Activated CD4-positive, CD25-positive, alpha-beta regulatory T cell treated with anti-CD3 and anti-CD28 coated beads, Interleukin-2, amount 50 U/mL, for 16 hours (primary cell): ENCODE measurements at places on chromosomes 7 and 10.

GRCh38 chr7:108146070-108146842 is 16.1 kb upstream of the LAMB4 start:
- no peak for DNase-seq

- no peak for DNase-seq
Observed at GRCh38 chr10:78948621-78949030, 120.1 kb upstream of the ZMIZ1 start.

DNA sequence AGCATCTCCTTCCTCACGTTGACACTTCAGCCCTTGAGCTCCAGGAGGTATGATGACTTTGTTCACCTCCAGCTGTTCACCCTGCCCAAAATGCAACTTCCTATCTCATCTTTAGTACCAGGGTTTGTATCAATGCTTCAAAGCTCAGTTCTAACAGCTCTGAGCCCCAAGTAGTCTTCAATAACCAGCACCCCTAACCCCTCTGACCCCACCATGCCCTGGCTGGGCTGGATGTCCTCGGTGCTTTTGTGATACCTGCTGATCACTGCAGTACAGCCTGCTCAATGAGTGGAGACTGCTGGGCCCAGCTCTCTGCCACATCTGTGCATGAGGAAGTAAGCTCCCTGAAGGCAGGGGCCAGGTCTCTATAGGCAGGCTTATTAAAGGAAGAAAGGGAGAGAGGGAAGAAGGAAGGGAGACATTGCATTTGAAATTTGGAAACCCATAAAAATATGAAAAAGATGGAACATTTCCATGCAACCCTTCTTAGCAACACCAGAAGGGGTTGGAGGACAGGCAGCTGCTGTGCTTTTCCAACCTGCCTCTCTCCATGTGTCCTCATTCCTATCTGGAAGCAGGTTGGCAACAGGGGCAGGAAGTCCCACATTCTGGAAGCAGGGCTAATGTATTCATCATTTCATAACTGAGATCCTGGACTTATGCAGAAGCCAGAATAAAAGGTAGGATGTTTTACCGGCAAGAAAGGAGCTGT is 756.1 kb downstream of the GRID1 start:
- DNase-seq, result no peak

GRCh38 chr10:5625992-5626777 is 40.2 kb downstream of the ASB13 start:
- no peak for DNase-seq

DNA sequence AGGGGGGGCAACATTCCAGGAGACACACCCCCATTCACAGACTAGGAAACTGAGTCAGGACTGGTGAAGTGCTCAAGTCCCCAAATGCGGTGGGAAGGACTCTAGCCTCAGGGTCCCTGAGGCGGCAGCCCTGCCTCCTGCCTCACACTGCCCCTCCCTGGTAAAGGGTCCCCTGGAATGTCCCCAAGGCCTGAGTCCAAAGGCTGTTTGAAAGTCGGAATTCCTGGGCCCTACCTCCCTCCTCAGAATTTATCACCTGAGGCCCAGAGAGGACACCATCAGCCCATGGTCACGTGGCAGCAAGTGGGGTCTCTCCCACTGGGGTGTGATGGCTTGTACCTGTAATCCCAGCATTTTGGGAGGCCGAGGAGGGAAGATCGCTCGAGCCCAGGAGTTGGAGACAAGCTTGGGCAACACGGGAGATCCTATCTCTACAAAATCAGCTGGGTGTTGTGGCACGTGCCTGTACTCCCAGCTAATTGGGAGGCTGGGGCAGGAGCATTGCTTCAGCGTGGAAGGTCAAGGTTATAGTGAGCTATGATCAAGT is 110.3 kb upstream of the TNRC18 start:
- DNase-seq, result no peak

GRCh38 chr7:112982441-112983063 is 104.1 kb downstream of the GPR85 start:
- no peak for DNase-seq

GRCh38 chr10:3886191-3886590 is 101.2 kb upstream of the KLF6 start:
- DNase-seq, result no peak

DNA sequence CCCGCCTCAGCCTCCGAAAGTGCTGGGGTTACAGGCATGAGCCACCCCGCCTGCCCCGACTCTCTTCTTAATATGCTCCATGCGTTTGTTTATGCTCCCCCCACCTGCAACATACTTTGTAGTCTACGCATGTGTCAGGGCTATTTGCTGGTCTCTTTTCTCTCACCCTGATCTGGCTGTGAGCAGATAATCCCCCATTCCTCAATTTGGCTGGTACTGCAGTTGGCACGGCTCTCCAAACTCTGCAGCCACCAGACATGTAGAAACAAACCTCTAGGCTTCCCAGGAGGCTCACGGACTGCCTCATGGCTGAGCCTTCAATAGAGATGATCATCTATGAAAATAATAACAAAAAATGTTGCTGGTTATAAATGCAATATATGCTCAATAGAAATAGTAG is 540.3 kb upstream of the GALNT17 start:
- no peak for DNase-seq

DNA sequence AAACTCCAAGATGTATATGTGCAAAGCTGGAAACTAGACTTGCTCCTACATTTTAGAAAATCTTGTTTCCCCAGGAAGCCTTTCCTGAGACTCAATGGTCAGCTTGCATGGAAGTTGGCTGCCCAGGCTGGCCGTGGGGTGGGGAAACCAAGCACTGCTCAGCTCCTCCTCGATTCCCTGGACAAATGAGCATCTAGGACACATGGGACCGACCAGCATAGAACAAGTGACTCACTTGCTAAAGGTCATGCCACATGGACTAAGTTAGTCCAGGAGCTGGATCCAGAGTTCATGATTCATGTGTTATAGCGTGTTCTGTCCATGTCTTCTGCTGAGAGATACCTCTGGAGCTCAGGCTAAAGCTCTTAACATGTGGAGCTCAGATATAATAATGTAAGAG is 6.2 kb downstream of the FAM180A start:
- no peak for DNase-seq

DNA sequence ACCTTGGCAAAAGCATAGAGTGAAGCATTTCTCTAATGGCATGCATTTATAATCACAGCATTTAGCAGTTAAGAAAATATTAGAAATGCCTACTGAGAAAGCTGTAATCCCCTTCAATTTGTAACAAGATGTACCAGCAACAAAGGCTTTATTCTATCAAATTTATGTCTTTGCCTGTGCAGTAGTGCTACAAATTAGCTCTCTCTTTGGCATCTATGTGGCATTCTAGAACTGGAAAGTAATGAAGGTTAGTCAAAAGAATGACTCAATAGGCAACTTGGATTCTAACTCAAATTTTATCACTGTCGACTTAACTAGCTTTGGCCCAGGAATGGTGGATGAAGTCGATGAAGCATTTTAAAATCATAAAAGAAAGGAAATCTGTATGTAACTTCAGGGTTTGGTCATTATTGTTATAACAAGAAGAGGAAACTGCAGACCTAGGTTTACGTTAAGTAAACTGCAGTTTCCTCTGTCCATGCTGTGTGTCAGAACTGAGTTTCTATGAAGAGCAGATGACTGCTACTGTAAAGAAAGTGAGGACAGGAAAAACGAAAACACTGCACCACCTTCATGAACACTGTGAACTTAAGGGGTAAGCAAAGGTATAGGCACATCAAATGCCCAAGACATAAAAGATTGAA is 140.0 kb downstream of the RAPGEF5 start:
- no peak for DNase-seq

DNA sequence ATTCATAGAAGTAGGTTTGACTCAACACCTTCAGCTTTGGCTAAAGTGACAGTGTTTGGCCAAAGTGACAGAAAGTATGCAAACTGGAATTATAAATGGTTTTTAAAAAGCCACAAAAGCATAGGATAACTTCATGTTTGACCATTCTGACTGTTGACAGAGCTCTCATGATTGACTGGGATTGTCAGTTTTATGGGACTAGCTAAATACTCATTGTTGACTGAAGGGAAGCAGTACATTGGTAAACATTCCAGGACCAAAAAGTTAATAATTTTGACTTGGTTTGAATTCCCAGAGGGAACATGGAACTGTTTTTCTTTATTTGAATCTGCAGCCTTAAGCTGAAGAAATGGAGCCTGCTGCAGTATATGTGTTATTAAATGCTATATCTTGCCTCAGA is 84.6 kb upstream of the STEAP4 start:
- DNase-seq, result no peak

- no peak for DNase-seq
Observed at GRCh38 chr10:48495282-48496045, 109.4 kb downstream of the ARHGAP22 start.

GRCh38 chr10:12349629-12350166 is 351 bp downstream of the CAMK1D start:
- no peak for DNase-seq

DNA sequence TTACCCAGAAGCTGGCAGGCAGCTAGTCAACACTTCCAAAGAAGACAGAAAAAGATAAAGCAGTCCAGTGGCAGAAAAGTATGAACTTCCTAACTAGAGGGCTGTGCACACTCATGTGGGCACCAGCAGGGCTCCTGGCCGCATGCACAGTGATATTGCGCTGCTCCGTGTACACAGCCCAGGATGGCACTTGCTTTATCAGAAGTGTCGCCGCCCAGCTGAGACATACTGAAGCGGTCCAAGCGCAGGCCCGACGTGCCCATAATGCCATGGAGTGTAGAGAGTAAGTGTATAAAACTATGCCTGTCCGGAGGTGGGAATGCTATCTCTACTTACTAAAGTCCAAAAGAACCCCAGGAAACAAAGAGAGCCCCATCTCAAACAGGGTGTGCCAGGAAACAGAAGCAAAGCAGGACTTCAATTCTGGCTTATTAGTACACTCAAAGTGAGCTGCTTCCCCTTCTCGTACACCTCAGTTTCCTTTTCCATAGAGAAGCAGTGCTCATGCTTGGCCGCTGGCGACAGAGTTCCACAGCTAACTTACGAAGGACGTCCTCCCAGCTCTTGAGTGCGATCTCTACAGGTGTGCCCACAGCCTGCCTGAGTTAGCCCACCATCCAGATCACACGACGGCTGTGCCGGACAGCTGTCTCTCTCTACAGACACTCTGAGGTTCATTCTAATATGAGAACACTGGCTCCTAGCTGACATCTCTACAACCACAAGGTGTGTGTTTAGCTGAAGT is 234.3 kb downstream of the COBL start:
- DNase-seq, result no peak

DNA sequence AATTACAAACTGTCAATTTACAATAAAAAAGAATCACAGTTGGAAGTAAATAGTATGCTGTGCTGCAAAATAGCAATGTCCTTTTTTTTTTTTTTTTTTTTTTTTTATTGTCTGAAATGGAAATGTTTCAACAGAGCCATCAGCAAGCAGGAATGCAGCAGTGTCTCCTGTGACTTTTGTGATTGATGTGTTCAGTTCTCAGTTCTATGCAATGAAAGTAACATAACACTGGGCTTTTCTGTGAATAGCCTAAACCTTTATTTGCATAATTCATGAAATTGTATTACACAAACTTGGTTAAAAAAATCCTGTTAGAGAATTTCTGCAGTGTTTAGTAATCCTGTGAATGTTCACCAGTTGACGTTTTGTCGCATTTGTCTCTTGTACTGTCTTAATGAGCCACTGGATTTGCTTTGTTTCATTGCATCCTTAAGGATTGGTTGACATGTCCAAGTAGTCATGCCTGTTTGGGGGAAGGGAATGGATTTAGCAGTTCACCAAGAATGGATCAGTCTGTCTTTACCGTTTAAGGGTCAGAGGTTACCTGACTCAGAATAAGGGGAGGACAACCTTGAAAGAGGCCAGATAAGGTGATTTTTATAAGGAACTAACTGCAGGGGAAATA is 192.7 kb downstream of the MLLT10 start:
- DNase-seq, result no peak

DNA sequence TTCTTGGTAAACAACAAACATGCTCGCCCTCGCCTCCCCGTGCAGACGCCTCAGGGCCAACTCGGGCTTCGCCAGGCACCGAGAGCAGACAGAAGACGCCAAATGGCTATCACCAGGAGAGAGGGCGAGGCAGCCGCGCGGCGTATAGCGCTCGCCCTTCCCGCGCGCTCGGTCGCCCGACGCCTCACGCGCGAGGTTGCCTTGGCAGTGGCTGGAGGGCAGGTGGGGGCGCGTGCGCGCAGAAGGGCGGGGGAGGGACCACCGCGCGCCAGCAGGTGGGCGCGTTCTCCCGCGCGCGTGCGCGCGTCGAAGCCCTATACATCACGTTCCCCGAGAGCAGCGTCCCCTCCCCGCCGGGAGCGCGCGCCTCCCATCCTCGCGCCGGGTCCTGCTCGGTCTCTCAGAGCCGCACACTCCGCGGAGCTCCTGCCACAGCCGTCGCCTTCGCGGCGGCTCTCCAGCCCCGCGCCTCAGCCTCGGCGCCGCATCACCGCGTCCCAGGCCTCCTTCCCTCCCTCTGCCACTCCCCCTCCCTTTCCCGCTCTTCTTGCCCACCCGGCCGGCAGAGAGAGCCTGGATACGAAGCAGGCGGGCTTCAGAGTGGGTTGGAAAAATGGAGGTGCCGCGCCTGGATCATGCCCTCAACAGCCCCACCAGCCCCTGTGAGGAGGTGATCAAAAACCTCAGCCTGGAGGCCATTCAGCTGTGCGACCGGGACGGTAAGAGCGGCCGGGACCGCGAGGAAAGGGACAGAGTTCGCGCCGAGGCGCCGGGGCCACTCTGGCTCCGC is at the start of gene PHYHIPL:
TSS of gene PHYHIPL (plus strand) at position 403 of the 790 bp plus-strand sequence. CDS start at position 614, 211 bp downstream.
- no peak for DNase-seq

- no peak for DNase-seq
Observed at GRCh38 chr10:118595598-118596425, at the start of gene PRLHR. Gene PRLHR (minus strand): TSS chr10:118595648. CDS start chr10:118595244, 404 bp downstream.

DNA sequence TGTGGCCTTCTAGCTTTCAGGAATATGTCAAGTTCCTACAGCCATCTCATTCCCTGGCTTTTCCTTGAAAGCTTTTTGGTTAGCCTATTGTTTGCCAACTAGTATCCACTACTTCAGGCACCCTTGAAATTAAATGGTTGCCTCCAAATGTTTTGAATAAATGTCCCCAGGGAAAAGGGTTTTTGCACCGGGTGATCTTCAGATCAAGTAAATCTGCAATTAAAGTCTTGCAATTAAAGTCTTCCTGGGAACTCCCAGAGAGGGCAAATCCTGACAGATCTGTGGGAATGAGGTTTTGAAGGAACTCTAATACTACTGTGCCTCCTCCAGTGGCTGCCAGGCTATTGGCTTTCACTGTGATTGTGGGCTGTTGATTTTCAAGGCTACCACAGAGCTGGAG is 17.7 kb upstream of the ZNRF2 start:
- DNase-seq, result no peak

- DNase-seq, result peak; percentile 28
Observed at GRCh38 chr7:27130540-27131389, at the start of gene HOXA4. Gene HOXA4 (minus strand): TSS chr7:27130757. CDS start chr7:27130733, 24 bp downstream.
